ENCODE measurements at places on chromosomes 4 and X.

DNA sequence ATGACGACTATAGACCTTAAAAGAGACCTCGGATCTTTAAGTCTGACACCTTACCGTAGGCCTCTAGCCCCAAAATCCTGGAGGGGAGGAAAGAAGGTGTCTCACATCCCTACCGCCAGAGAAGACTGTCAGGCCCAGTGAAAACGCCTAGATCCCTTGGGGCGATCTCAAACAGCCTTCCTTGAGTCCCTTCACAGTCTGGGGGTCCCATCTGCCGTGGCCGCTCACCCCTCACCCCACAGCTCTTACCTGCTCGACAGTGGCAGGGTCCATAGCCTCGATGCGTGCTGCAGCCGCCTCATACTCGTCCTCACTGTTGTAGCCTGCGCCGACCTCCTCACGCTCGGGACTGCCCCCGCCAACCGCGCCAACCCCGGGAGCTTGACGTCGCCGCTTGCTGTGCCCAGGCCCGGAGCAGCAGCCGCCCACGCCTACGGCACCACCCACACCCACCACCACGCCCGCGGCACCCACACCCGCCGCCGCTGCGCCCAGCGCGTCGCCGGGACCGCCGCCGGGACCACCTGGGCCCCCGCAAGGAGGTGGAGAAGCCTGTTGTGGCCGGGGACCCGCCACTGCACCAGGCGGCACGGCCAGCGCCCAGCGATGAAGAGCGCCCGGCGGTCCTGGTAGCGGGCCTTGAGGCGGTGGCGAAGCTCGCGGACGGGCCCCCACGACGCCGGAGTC lies 536 bp downstream of the OTUD5 start:
- DNase-seq = peak; percentile 55

DNA sequence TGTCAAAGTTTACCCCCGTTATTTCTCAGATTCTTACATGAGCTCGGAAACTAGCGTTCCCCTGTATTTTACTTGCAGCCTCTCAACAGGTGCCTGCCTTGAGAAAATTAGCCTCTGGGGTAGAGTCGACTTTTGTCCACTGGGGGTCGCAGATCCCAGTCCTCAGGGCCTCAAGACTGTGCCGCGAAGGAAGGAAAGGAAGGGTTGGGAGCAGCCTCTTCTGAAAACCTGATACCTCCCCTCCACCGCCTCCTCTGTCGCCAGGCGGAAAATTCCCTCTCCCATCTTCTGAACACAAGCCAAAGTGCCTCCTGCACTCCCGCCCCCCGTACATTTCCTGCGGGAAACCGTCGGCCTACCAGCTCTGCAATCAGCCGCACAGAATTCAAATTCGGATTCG lies 44.4 kb upstream of the TMSB15B start:
- DNase-seq = peak; percentile 6

GRCh38 chr4:173333658-173334084 lies 487 bp downstream of the HMGB2 start:
- DNase-seq = peak; percentile 14

DNA sequence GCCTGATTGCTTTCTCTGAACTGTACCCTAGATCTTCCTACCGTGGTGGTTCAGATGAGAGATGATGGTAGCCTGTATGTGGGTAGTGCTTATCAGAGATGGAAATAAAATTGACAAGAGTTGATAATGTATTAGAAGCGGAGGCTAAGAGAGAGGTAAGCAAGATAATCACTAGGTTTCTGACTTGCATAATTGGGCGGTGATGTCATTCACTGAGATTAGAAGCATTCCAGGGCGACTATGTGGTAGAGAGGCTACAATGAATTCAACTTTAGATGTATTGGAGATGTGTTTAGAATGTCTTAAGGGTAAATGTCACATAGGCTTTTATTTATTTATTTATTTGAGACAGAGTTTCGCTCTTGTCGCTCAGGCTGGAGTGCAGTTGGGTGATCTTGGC lies 415 bp upstream of the TENM3 start:
- DNase-seq = no peak

GRCh38 chr4:134463771-134464170 lies 262.2 kb upstream of the PABPC4L start:
- no peak for DNase-seq
